NCI-H1092 treated with DMSO at 0.1 percent for 48 hours (cell line): ENCODE measurements at places on chromosomes 12 and 14.

GRCh38 chr14:90780519-90780918 is 35.7 kb downstream of the TTC7B start:
- no peak for DNase-seq

GRCh38 chr12:70379846-70380245 is 13.8 kb downstream of the KCNMB4 start:
- DNase-seq, result no peak

DNA sequence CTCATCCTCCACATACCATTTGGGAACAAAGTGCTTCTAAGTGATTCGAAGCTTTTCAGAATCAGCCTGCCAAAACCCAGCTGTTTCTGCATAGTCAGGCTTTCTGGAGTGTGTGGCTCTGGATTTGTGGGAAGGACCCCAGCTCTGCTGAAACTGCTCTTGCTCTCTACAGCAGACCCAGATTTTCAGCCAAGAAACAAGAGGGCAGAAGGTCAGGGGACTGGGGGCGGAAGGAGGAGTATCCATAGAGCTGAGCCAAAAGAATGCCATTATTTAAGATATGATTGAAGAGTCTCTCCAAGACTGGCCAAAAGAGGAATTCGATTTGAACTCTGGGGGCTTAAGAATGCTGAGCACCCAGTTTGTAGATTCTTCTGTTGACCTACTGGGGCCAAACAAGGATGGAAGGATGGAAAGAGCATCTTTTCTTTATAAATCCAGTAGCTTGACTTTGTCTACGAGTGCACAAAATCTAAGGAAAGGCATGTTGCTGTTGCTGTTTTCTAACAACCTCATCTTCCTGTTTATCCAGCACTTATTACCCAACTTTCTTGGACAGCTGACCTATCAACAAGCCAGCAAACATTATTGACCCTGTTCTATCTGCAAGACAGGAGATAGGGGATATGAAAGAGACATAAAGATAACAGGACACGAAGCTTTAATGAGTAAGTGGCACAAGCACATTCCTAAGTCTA is 29.2 kb downstream of the FBLN5 start:
- DNase-seq, result no peak

DNA sequence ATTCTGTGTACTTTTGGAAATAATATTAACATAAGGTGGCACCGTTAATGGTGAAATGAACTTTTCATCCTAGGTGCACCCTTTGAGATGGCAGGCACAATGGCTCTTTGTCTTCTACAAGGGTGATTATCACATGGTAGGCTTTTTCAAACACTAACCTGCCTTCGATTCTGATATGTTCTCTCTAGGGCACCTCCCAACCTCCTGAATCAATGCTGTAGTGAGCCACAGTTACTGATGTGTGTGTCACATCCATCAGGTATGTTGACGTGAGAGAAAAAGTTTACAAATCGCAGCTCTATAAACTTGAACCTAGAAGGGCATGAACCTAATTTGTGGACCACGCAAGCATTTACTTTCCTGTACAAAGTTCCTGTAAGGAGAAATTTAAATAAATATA is 25.4 kb downstream of the PDE3A start:
- DNase-seq, result no peak

- DNase-seq, result no peak
These were observed 601.5 kb downstream of the KCNH5 start for GRCh38 chr14:62443796-62444195.

DNA sequence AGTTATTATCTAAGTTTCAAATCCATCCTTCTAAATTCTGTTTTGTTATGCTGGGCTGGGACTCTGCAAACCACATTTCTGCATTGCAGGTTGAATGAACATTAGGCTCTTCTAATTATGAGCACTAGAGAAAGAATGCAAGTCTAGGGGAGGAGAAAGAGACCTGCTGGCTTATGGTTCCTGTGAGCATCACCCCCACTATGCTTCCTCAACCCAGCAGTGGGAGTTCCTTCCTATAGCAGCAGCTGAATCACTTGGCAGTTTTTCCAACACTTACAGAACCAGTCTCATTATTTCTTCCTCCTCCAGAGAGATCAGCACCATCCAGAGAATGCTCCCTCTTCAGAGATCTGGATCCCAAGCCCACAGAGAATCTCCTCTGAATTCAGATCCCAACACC is 297.7 kb upstream of the CLEC14A start:
- DNase-seq, result no peak

- peak; percentile 85 for DNase-seq
These were observed at the start of gene PKP2 for GRCh38 chr12:32896432-32897280. TSS of gene PKP2 (minus strand) at chr12:32896777. CDS start at chr12:32896731, 46 bp downstream.

- peak; percentile 73 for DNase-seq
These were observed at the start of gene PACS2 for GRCh38 chr14:105314287-105315200. TSS of gene PACS2 (plus strand) at chr14:105314748. CDS start at chr14:105314919, 171 bp downstream.

DNA sequence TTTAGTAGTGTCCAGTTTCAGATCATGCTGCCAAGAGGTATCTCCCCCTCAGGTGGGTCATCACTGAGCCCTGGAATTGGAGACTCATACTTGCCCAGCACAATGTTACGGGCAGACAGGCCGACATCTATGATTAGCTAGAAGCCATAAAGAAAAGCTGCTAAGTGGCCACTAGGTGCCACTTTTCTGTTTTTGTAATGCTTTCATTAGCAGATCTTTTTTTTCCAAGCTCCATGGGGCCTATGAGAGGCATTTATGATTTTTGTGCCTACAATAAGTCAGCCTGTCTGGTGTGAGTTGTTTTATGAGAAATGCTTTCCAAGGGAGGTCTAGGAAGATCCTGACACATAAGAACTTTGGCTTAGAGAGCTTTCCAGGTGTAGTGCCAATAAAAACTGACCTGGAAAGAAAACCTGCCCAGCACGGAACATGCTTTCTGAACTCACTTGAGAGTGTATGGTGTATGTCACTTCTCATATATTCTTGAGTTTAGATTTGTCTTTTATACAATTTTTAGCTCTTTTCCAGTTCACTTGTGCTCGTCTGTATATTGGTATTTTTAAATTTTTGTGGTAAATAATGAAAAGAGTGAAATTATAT is 21.8 kb upstream of the SMCO2 start:
- DNase-seq, result no peak

DNA sequence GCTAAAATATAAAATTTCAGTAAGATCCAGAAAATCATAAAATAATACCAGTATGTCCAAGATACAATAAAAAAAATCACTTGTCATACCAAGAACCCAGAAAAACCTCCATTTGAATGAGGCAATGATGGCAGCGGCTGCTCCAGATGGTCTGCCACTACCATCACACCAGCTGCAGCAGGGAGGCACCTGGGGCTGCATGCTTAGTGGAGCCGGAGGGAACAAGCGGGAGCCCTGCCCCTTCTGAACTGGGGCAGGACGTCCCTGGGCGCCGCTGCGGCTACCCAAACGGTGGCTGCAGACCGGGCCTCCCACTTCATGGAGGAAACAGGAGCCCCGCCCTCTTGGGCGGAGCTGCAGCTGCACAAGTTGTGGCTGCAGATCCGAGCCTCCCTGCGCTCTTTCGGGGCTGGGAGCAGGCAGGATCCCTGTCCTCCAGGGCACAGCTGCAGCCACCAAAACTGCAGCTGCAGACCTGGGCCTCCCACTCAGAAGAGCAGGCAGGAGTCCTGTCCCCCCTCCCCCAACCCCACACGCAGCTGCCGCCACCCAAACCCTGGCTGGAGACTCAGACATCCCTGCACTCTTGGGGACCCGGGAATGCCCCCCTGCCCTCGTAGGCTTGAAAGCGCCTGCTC is 36.1 kb upstream of the OR5AU1 start:
- peak; percentile 19 for DNase-seq

- no peak for DNase-seq
These were observed 468.7 kb upstream of the SOX5 start for GRCh38 chr12:24418157-24418556.

- DNase-seq, result no peak
These were observed 20.8 kb upstream of the FBLN5 start for GRCh38 chr14:91968280-91968679.

DNA sequence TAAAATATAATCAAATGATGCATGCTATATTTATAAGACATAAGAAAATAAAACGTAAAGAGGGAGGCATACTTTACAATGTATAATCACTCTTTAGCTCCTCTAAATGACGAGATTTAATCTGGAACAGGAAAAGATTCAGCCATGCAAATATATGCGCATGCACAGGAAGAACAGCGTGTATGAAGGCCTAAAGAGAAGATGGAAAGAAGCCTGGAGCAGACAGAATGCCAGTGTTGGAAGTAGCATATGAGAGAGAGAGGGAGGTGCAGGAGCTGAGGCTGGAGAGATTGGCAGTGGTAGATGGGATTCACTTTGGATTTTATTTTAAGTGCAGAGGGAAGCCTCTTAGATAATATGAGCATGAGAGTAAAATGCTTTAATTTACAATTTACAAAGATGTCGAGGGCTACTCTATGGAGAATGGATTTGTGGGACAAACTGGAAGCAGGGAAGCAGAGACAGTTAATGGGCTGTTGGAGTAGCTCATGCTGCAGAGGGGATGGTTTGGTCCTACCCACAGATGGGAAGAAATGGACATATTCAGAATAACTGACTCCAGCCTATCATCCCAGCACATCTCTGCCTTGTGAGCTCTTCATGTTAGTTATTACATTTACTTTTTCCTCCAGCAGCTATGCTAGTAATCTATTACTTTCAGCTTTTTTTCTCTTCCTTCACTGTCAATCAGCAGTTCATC is 411.1 kb downstream of the TMTC2 start:
- no peak for DNase-seq

DNA sequence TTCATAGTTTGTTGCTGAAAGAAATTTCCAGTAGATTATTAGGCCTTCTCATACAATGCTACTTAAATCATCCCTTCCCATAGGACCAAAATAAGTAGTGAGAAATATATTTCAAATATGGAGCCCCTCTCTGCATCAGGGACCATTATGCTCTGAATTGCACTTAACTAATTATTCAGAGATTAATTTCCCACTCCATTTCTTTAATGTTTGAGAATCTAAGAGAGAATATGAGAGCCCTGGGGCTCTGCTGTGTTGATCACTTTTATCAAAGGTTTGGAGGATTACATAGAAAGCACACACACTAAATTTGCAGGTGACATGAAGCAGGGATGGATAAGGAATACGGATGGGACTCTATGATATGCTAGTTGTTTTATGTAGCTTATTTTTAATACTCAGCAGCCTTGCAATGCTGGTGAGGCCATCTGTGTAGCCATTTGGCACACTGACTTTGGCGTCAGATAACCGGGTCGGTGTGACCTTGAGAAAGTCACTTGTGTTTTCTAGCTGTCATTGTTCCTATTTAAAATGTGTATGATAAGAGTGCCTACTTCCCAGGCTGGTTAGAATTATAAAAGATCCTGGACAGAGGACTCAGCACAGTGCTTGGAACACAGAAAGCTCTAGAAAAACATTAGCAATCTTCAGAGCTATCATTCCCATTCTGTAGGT is 49.9 kb upstream of the FBXO21 start:
- DNase-seq, result no peak

DNA sequence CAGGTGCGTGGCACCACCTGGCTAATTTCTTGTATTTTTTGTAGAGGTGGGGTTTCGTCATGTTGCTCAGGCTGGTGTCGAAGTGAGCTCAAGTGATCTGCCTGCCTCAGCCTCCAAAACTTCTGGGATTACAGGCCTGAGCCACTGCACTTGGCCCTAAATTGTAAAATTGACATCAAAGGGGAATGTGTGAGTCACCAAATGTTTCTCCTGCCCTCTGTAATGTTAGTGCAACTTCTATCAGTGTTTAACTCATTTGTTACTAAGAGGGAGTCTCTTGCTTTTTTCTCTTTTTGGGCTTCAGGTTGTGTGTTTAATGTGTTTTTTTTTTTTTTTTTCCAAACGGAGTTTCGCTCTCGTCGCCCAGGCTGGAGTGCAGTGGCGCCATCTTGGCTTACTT is 2.3 kb downstream of the TULP3 start:
- DNase-seq, result no peak

DNA sequence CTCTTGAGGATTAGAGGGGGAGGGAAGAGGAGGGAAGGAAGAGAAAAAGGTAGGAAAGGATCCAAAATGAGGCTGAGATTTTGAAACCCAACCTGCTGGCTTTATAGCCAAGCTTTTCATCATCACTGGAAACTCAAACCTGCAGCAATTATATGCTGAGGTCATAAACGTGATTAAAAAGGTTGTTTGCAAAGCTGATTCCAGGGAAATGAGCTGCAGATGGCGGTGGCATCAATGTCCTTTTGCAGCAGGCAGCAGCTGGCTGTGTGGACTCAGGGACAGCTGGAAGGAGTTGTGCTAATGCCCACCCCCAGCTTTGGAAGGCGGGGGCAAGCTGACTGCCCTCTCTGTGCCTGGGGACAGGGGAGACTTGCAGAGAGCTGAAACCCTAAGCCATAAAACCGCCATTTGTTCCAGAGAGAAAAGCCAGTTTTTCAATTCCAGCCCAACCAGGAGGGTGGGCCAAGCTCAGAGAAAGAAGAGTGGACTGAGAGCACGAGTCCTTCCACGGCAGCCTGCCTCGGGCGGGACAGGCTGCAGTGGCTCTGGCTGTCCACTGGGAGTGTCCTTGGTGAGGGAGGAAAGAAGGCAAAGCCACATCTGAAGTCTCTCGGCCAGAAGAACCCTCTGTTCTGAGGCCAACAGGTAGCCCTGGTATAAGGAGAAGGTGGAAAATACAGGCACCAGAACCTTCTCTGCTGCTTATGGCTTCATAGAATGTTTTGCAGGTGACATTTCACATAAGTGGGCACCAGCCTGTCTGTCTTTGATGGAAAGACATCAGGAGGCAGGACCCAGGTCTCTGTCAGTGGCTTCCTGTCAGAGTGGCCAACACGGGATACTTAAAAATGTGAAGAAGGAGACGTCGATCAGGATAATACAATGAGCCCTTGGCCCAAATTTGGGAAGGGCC is 90.7 kb downstream of the SINHCAF start:
- peak; percentile 95 for DNase-seq

- DNase-seq, result peak; percentile 59
These were observed 15.7 kb downstream of the SIVA1 start for GRCh38 chr14:104768437-104769323.

DNA sequence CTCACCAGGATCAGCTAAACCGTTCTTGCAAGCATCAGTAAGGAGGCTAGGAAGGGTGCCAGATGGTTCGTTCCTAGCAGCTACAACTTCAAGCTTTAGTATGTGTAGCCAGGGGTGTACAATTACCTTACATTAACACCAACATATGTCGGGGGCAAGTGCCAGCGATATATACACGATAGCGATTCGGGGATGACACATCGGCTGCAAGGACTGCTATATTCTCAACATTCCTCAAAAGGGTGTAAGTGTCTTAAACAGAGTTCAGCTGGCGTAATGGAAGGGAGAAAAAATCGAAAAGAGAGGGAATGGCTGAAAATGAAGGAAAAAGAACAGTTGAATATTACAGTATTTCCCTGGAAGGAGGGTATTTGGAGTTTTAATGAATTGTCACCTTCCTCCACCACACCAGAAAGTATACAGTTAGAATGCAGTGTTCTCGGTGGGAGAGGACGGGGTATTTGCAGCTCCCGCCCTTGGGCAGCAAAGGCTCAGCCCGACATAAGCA is 545 bp downstream of the LIMA1 start:
- DNase-seq, result peak; percentile 4

DNA sequence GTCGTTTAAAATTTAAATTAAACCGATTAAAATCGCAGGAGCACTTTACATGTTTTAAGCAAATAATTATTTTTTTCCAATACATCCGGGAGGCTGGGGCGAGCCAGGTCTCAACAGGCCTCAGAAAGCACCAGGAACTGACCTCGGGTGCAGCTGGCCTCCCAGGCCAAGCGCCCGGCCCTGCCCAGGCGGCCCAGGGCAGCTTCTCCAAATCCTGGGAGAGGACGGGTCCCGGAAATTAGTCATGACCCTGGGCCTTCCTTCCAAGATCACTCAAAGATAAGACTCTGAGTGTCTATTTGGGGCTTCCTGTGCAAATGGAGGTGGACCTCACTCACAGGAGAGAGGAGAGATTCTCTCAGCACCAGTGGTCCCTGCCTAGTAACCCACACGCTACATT is 177.1 kb downstream of the BCL11B start:
- DNase-seq, result no peak

- DNase-seq, result no peak
These were observed 235 bp downstream of the RAB2B start for GRCh38 chr14:21476523-21476924.
